ENCODE measurements at places on chromosomes 3 and 15.

DNA sequence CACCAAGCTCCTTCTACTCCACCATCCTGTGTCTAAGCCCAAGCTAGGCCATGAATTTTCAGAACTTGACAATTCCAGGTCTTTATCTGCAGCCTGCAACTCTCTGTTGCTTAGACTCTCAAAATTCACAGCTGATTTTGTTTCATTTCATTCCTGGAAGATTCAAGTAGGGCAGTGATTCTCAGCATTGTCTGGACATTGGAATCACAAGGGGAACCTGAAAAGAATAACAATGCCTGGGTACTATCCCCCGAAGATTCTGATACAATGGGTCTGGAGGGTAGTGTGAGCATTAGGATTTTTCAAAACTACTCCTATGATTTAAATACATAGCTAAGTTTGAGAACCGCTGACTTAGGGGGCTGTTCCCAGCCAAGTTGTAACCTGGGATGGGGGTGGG, 534.7 kb upstream of the IL12A start:
- DNase-seq, result no peak

DNA sequence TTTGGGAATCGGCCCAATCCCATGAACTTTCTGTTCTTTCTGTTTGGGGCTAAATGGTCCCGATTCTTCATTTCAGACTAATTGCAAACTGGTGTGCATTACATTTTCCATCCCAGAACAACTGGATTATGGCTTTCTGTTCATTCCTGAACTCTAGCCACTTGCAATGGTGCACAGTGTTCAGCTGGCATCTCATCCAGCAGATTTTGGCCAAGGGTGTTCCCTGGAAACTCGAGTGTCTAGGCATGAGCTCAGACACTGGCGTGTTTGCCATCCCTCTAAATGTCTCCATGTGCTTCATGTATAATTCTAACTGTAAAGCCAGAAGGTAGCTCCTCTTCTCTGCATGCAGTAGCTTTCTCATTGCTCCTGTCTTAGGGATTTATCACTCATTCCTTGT, 97.1 kb upstream of the MYZAP start:
- no peak for DNase-seq

DNA sequence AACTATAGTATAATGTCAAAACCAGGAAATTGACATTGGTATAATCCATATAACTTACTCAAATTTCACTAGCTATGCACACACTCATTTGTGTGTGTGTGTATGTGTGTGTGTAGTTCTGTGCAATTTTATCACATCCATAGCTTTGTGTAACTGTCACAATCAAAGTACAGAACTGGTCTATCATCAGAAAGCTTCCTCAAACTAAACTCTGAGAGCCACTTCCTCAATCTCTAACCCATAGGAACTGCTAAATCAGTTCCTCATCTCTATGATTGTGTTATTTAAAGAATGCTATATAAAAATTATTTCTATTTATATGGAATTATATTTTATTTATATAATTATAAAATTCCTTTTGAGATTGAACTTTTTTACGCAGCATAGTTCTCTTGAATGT, 18.1 kb downstream of the LNP1 start:
- DNase-seq, result no peak

DNA sequence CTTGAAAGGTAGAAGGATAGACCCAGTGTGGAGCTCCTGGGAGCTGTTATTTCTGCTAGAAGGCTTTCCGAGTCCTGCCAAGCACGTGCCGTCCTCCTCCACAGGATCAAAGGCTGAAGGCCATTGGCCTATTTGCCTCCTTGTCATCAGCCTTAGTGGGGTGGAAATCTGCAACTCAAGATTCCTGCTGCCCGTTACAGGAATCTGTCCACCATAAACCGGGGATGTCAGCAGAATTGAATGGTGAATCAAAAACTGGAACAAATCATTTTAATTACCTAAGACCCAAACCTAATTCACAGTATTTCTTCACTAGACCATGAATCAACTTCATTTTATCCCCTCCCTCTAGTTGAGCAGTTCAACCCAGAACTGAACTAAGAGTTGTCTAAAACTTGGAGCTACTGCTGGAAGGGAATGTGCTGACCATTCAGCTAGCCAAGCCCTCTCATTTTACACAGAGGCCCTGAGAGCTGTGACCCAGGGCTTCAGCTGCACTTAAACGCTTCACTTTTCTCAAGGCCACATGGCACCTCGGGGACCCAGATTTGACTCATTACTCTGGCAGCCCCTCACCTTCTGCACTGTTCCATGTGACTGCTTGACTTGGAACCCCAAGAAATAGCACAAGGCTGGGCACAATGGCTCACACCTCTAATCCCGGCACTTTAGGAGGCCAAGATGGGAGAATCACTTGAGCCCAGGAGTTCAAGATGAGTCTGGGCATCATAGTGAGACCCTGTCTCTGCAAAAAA, 36.8 kb upstream of the KIF23 start:
- DNase-seq, result no peak

GRCh38 chr3:126112531-126113237, 28.8 kb upstream of the SLC41A3 start:
- no peak for DNase-seq

DNA sequence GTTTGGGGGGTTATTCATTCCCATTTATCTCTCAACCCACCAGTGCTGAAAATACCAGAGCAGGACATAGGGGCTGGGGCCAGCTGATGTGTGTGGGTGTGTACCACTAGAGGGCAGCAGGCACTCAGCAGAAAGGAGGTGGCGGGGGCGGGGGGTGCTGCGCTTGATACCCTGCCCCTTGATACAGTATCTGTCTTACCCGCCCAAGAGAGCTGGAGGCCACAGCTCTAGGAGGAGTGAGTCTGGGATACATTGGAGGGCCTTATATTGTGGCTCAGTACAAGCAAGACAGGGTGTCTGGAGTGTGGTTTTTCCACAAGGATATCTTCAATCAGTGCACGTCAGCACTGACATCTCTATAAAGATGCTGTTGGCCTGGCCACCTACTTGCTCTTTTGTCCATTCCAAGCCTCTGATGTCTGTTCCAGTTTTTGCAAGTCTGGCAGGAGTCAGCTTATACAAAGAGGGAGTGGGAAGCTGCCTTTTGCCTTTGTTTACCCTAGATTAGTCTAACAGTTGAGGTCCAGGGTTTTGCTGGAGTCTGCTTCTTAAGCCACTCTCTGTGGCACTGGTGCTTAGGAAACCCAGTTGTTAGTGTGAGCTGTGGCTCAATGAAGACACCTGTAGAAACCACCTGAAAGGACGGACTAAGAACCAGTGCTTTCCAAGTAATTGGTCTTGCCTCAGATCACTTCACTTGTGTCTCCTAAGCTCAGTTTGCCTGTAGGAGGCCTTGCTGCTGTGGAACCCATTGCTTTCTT, 1.5 kb upstream of the RBM15B start:
- DNase-seq, result peak; percentile 48

DNA sequence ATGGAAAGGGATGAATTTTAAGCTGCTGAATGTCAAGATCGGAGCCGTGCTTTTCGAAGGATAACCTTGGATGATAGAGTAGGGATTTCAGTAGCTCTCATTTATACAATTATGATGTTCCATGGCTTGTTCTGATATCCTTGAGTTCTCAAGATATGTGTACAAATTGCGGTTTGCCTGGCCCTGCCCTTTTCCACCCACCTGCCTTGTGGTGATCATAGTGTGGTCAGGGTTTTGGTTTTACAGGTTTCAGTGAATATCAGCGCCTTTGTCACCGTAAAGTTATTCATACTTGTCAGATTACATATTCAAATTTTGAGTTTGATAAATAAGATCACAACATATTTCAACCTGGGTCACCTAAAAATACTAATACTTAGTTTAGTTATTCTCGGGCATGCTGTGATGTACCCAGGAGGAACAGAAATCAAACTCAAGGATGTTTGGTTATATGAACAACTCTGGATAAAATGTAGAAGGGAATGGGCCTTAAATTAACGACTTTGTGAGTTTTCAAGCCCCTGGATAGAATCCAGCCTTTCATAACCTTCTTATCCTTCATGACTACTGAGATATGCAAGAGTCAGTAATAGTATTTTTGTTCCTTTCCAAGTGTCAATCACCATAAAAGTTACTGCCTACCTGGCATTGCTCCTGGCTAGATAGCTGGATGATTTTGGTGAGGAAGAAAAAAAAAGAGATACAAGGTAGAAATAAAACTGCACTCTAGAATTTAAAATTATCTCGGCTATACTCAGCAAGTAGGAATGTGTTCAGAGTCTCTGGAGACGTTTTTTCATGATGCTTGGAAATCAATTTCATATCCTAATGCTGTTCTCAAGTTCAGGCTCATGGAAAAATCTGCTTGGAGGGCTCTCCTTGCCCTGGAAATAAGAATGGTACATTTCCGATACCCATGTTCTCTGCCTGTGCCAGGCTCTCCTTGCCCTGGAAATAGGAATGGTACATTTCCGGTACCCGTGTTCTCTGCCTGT, 209.2 kb upstream of the TPRG1 start:
- peak; percentile 22 for DNase-seq

- DNase-seq, result no peak
Observed at GRCh38 chr15:45794304-45794703, 159.5 kb downstream of the SQOR start.

GRCh38 chr3:10419637-10420232, 85.7 kb downstream of the ATP2B2 start:
- no peak for DNase-seq

GRCh38 chr3:168884353-168884903, 779.1 kb downstream of the MECOM start:
- no peak for DNase-seq

DNA sequence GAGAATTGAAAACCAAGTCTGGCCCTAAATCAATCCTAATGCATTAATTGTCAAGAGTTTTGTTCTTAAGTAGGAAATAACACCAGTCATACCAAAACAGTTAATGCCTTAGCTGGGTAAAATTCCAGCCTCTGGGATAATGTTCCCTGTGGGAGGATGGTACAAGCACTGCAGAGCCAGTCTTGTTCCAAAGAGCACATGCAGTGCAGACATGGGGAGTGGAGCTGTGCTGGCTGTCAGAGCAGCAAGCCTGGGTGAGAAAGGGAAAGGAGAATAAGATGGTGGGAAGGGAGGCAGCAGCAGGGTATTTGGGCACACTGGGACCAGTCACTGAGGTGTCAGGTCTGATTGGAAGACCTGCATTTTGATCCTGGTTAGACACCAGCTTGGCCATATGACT, 12.1 kb downstream of the ALAS1 start:
- no peak for DNase-seq

DNA sequence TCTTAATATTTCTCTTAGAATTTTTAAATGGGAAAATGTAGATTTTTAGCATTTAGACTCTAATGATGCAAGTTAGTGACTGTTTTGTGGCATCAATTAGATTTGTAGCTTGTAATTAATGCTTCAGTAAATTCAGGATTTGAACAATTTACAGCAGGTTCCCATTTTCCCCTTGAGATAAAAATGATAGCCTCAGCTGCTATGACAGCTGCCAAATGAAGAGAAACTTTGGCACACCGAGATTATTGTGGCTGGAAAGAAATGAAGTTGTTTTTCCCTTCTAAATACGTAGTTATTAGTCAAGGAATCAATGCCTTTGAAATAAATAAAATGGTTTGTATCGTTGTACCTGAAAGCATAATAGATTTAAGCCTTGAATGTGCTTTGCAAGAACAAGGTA, 206.4 kb upstream of the P2RY1 start:
- no peak for DNase-seq

DNA sequence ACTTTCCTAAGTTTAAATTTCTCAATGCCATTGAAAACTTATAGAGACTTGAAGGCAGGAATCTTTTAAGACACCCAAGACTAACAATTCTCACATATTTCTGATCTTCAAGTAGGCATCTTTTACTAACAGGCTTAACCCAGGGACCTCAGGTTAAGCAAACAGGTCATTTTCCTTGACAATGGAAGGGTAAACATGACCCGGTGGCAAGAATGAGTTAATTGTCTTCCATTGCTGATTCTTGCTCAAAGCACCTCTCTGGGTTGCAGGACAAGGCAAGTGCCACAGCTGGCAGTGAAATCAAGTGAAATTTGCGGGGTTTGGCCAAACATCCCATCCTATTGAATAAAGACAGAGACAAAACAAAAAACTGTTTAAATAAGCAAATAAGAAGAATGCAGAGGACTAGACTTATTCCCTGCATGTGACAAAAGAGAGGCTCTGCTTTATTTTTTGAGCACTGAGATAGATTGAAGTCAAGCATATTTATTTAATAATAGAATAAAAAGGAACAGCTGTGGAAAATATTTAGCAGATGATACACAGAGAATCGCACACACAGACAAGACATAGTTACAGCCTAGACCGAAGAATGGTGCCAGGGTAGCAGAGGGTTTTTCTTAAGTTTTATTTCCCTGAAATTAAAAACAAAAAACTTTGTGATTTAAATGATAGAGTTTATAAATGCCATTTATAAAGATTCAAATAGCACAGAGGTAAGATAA, 56.0 kb upstream of the MITF start:
- DNase-seq, result no peak

DNA sequence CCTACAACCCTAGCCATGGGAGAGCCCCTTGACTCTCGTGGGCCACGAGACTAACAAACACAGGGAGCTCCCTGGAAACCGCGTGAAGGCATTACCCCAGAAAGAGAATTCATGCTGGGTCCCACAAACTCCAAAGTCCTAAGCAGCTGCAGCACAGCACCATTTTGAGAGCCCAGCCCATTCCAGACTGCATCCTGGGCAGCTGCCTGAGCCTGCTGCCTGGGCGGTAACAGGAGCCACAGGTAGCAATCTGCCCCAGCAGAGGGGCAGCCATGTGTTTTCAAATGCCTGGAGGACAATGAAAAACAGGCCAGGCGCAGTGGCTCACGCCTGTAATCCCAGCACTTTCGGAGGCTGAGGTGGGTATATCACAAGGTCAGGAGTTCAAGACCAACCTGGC, 62.9 kb upstream of the TBC1D23 start:
- no peak for DNase-seq

DNA sequence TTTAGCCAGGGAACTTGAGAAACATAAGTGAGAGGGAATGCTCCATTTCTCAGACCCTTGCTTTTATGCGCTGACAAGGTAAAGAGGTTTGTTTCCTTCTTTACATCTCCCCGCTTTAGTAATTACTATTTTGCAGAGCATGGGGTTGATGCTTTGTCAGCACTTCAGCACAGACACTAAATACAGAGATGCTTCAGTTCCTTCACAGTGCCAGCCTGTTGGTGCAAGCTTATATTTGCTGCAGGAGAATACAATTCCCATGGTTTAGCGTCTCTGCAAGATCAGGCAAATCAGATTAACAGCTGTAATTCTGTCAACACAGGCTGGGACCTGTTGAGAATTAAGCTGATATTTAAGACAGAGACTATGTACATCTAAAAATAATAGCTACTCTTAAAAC, 2.9 kb downstream of the FMN1 start:
- DNase-seq, result no peak

DNA sequence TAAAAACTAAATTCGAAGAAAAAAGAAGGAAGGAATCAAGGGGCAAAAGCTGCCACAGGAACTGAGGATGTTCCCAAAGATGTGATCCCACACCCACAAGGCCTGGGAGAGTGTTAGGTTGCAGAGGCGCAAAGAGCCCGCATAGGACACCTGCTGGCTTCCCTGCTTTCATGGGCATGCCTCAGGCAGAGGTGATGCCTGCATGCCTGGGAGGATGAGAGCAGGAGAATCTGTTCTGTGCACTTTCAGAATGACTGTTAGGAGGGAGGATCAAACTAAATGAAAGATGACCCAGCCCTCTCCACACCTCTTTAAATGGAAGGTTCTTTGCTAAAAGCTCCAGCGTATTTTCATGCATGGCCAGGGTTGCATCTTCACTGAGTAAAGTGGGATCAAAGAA, 162.4 kb downstream of the PLCL2 start:
- DNase-seq, result no peak

- DNase-seq, result no peak
Observed at GRCh38 chr3:13475871-13476590, 4.1 kb upstream of the HDAC11 start.

- DNase-seq, result no peak
Observed at GRCh38 chr15:66982250-66982649, 83.2 kb upstream of the SMAD3 start.
